ENCODE measurements at places on chromosomes 7 and 10.

DNA sequence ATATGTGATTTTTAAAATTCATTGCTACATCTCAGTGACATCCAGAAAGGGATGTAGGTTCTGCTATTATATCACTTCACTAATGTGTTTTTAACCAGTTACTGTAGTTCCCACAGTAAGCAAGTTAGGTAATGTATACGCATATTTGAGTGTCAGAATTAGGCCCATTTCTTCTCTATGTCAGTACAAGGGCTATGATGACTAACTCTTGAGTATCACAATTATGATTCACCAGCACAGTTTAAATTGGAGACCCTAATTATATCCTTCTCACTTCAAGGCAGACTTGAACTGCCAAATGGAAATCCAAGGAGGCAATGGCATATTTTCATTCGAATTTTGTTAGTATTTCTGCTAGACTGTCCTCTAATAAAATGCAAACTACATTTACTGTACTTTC is 23.6 kb downstream of the BZW2 start:
- peak; percentile 56 for ATAC-seq

GRCh38 chr10:118332236-118332635 is 9.9 kb downstream of the FAM204A start:
- ATAC-seq = no peak

DNA sequence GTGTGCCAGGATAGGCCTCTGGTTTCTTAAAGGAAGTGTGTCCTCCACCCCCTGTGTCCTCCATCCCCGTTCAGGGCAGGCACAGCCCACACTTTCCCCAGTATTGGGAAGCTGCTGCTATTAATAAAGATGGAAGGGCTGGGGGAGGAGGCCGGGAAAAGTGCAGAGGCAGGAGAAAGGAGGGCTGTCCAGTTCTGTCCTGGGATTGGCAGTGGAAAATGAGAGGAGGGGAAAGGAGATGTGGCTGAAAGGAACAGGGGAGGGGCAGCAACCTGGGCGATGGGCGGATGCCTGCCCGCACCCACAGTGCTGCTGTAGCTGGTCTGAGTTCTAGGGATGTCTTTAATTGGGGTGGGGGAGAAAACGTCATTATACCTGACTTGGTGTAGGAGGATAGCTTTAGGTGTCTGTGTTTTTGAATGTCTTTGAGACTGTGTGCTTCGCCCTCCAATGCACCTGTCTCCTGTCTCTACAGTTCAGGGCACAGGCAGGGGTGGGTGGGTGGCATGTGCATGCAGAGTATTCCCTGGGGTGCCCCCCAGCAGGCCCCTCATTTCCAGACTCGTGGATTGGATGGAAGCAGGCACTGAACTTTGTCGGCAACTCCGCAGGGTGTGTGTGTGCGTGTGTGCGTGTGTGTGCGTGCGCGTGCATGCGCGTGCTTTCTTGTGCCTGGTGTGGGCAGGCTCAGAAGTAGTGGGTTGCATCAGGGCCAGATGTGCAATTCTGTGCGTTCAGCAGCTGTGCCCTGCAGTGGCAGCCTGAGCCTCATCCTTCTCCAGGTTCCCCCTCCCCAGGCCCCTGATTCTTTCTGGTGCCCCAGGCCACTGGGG is 2.5 kb downstream of the TRIM8 start:
- ATAC-seq = no peak

DNA sequence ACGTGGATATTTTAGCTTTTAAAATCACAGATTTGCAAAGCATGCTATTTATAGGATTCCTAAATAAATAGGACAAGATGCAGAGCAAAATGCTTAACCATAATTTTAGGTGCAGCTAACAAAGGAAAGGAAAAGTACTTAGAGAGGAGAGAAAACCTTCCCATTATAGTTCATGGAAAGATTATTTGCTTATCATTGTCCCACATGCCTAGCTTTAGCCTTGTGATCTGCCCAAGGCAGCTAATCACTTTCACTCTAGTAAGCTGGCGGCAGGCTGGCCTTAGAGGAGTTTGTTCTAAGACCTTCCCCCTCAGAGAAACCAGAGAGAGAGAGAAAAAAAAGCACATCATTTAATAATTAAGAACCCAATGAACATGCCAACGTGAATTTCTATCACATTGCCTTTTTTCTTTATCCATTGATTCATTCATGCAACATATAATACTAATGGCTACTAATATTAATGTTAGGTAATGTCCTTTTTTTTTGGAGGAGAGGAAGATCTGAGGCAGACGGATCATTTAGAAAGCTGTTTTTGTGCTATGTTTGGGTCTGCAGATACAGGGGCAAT is 274.6 kb downstream of the ARL4A start:
- no peak for ATAC-seq

DNA sequence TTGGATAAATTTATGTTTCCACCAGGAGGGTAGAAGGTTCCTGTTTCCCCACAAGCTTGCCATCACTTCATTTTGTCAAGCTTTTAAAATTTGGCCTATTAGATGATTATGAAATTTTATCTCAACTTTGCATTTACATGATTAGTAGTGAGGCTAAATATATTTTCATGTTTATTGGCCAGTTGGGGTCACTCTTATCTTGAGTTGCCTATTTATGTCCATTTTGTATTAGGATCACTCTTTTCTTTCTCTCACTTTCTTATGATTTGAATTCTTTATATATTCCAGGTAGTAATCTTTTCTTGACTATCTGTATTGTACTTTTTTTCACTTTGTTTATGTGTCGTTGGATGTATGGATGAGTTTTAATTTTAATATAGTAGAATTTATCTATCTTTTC is 218.6 kb upstream of the SLC26A5 start:
- ATAC-seq = no peak

DNA sequence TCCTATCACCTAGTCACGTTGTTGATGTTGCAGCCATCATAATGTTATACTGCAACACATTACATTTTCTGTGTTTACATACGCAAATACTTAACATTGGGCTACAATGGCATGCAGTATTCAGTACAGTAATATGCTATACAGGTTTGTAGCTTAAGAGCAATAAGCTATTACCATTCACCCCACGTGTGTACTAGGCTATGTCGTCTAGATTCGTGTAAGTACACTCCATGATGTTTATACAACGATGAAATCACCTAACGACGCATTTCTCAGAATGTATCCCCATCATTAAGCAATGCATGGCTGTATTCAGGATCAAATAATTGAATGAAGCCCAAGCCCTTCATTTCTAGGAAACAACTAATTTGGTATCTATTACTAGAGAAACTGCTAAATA is 43.4 kb upstream of the C1GALT1 start:
- no peak for ATAC-seq

DNA sequence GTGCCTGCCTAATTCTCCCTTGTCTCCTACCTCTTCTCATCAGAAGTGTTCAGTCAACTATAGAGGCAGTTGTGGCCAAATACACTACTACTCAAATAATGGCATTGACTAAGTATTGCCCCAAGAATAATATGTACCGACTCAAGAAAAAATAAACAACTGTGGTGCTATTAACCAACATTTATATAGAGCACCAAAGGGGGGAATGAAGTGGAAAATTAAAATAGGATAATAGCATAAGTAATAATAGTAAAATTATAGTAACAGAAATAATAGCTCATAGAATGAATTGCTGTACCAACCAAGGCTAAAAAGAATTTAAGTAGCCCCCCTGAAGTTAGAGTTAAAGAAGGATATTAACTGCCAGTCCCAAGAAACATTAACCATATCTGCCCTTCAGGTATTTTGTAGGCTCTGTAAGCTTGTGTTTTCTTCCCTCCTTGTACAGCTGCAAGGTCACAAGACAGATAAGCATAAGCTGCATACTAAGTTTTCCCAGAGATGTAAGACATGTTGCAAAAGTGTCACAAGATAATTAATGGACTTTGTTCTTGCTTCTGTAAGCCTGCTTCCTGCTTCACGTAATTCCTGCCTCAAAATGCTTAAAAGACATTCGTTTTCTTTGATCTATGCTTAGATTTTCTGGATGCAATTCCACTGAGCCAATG is 10.9 kb upstream of the CYREN start:
- ATAC-seq = no peak

DNA sequence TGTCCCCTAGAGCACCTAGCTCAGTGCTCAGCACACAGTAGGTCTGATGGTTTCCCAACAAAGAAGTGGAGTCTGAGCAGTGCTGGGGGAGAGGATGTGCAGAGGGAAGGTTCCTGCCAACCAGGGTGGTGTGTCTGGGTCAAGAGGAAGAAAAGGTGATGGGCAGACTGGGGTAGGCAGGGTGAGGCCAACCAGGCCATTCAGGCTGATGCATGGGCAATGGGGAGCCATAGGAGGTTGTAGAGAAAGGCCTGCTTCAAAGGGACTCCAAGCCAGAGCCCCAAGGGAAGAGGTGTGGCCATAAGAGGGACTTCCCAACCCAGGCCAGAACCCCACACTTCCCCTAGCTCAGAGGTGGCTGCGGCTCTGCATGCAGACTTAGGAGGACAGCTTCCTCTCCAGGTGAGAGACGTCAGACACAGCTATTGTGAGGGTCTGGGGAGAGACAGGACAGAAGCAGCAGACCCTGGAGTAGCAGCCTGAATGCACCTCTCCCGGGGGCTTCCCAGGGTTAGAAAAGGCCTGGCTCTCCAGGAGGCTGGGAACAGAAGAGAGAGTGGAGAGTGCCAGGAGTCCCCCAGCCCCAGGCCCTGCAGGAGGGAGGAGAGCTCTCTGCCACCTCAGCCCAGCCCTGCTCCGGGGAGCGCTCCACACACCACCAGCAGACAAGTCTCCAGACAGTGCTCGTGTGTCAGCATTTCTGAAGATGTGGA is 87.4 kb upstream of the ZMIZ1 start:
- ATAC-seq = peak; percentile 61

GRCh38 chr7:79298145-79298760 is 155.2 kb downstream of the MAGI2 start:
- no peak for ATAC-seq

GRCh38 chr7:99124751-99125504 is 19.0 kb downstream of the SMURF1 start:
- no peak for ATAC-seq

- no peak for ATAC-seq
Measured at GRCh38 chr10:79007018-79007417, 61.7 kb upstream of the ZMIZ1 start.

DNA sequence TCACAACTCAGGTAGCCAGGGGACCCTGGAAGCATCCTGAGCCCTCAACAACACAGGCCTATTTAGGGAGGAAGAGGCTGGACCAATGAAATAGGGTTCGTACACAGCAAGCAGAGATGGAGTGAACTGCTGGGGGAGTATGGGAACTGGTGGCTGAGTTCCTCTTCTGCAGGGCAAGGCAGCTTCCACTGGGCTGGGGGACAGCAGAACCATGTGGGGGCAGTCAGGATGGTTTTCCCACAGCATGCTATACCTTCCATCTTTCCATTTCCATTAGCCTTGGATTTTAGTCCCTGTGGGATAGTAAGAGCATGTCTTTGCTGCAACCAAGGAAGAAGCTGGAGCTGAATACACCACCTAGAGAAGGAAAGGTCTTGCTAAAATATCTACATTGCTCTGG is 370.6 kb downstream of the CCSER2 start:
- ATAC-seq = no peak

DNA sequence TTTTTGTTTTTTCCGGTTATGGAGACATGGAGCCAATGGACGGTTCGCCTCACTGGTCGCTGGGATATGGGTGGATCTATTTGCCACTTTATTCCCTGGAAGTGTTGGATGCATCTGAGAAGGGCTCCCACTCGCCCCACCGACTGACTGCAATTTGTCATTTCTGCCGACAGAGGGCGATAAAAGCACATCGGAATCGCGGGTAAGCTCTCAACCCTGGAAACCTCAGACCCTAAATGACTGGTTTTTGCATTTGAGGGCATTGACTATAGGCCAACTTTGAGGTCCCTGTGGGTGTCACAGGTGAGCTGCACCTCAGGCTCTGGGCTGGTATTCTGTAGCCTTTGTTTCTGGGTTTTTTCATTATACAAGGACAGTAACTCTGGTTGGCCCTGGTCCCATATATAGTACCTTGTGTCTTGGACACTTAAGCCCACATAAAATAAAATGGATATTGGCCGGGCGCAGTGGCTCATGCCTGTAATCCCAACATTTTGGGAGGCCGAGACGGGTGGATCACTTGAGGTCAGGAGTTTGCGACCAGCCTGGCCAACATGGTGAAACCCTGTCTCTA is 11.9 kb upstream of the OPALIN start:
- ATAC-seq = peak; percentile 30

DNA sequence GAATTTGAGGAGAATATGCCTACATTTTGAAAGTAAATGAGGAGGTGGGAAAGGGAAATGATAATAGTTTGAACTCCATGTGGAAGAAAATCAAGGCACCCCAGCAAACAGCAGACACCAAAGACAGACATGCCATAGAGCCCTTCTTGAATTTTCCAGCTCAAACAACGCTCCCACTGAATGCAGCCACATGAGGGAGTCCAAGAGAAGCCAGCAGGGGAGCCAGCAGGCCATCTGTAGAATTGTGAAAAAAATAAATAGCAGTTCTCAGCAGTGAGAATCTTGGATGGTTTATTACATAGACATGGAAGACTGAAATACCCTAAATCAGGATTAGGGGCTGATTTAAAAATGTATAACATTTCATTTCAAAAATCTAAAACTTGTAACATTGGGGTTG is 1567.3 kb upstream of the LRRTM3 start:
- no peak for ATAC-seq

- ATAC-seq = no peak
Measured at GRCh38 chr7:43496596-43496995, 86.3 kb upstream of the STK17A start.

DNA sequence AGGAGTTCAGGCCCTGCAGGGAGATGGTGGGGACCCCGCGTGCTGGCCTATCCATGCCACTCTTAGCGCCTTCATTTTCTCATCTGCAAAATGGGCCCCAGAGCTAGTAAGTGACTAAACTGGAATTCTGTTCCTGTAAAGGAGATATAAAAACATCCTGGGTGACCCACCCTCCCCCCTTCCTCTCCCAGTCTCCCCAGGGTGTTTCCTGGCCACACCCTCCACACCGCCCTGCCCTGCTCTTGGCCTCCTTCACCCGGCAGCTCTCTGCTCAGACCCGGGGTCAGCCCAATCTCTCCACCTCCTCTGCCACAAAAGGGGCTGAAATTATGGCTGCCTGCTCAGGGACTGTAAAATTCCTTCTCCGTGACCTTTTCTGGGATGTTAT is 70.7 kb downstream of the C10orf105 start:
- no peak for ATAC-seq

DNA sequence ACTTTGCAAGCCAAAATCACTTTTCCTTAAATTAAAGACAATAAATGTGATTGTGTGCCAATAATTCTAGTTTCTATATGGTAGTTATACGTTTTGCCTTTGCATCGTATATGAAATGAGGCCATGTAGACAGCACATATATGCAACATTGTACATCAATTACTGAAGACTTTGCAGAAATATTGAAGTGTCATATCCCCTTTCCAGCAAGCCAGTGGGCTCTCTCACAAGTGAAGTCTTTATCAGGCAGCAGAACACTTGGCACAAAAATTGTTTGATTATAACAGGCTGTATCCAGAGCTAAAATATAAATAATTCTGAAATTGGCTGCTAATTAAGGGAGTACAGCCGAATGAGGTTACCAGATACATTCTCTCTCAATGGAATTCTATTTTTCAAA is 588.6 kb upstream of the SEMA3D start:
- no peak for ATAC-seq

GRCh38 chr7:1457949-1458682 is 1.2 kb downstream of the MICALL2 start:
- no peak for ATAC-seq

All from activated CD4-positive, CD25-positive, alpha-beta regulatory T cell treated with anti-CD3 and anti-CD28 coated beads, Interleukin-2, amount 50 U/mL, for 24 hours (primary cell).